ENCODE measurements at places on chromosomes 4 and X.

DNA sequence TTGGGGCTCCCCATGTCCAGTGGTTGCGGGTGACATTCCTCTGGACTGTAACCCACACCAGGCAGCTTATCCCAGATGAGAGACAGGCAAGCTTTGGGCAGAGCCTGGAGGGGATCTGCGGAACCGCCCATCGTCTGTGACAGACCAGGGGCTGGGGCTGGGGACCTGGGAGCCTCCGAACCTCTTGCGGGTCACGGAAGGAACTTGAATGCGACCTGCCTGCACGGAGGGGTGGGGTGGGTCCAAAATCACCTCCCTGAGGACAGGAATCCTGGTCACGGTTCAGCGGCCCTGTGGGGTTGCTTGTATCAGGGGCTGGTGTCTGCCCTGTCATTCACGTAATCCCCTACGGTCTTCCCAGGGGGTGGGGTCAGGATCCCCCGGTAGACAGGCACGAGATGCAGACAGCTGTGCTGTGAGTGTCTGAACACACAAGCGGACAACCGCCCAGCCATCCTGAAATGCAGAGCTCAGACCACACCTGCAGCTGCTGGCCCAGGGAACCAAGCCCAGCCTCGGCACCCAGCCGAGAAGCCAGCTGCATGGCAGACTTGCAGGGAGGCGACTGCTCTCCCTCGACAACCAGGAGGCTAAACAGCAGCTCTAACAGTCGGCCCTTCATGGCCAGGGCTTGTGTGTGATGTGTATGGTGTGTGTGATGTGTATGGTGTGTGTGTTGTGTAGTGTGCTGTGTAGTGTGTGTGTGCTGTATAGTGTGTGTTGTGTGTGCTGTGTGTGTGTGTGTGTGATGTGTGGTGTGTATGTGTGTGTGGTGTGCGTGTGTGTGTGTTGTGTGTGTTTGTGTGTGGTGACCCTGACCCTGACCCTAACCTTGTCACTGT lies 105.9 kb upstream of the ADRA2C start:
- DNase-seq: no peak

GRCh38 chr4:145186729-145187128 lies 6.3 kb upstream of the OTUD4 start:
- DNase-seq: no peak

DNA sequence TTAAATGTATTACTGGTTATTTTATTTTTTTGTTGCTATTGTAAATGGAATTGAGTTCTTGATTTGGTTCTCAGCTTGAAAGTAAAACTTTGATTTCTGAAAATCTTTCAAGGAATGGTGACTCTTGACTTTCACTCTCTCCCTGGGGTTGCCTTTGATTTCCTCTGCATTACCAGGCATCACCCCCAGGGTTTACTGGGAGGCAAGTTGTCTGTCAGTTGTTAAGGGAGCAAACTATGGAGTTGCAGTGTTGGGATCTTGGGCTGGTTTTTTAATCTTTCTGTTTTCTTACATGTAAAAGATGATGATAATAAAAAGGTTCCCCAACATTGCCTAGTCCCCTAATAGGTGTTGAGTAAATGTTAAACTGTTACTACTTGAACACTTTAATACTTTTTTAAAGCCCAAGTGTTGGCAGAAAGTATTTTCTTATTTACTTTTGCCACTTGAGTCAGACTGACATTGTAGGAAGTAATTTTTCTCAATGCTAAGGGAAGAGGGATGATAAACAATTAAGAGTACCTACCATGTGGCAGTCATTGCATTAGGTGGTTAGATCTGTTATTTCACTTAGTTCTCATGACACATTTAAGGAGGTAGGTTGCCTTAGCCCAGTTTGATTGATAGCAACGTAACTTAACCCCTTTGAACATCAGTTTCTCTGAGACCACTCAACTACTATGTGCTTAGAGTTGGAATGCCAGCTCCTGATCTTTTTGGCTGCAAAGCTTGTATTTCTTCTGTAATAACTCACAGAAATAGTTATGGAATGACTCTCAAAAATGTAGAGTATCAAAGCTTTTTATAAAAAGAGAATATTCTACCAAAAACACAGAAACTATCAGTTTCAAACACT lies 67.1 kb downstream of the DCLK2 start:
- peak; percentile 1 for DNase-seq

DNA sequence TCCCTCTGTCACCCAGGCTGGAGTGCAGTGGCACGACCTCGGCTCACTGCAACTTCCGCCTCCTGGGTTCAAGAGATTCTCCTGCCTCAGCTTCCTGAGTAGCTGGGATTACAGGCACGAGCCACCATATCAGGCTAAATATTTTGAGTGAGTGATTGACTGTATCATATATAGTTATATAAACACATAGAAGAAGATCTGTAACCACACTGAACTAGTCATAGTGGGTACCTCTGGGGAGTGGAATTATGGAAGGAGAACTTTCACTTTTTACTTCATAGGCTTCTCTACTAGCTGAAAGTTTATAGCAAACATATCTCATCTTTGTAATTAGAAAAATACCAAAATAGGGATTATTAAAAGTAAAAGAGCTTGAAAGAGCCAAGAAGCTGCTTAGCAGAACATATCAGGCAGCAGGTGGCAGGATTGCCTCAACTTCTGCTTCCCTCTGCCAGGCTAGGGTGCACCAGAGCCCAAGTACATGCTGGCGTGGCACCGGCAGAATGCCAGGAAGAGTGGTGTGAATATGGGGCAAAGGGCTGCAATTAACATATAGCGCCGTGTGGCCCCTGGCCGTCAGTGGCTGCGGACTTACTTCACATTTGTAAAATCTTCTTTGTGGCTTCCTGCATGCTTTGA lies 39.5 kb upstream of the CD40LG start:
- no peak for DNase-seq

- no peak for DNase-seq
Measured at GRCh38 chr4:102466298-102466697, 34.9 kb upstream of the NFKB1 start.

- DNase-seq: no peak
Measured at GRCh38 chrX:39705290-39705689, 392.5 kb downstream of the BCOR start.

GRCh38 chrX:140022482-140022881 lies 57.2 kb upstream of the CXorf66 start:
- no peak for DNase-seq

DNA sequence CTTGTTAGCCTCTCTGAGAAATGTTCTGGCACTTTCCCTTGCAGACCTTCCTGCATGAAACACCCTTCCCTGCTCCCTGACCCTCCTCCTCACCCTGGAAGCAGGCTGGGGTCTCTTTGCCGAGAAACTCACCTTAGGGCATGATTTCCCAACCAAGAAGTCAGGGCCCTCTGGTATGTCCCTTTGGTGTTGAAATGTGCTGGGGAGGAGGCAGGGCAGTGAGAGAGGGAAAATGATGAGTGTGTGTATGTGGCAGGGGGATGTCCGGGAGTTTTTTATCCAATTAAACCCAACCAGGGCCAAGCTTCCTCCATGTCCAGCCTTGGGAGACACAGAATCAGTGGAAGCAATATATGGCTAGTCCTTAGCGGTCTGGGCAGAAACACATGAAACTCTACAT lies 5.1 kb downstream of the ELF4 start:
- DNase-seq: no peak

- no peak for DNase-seq
Measured at GRCh38 chr4:2075987-2076907, 17.1 kb downstream of the NAT8L start.

DNA sequence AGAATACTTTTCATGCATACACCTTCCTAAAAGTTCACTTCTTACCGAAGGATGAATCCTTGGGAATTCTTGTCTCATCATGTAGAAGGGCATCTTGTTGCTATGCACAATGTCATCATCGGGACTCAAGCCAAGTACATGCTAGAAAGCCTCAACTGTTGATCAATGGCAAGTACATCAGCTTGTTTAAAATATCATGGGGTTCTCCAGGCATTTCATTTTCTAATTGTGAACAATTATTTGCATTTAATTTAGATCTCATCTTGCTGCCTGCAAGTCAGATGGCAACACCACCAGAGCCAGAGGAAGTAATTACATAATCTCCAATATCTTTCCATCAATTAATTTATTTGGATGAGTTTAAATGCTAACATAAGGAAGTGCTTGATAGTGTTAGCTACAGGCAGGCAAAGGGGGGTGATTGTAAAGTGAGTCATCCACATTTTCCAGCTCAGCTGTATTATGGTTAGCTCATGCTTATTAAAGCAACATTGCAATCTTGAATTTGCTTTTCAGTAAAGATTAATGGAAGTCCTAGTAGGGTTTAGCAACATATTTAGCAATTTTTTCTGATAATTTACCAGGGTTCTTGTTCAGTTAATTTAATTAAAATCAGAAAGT lies 356.5 kb downstream of the CBLL2 start:
- no peak for DNase-seq

DNA sequence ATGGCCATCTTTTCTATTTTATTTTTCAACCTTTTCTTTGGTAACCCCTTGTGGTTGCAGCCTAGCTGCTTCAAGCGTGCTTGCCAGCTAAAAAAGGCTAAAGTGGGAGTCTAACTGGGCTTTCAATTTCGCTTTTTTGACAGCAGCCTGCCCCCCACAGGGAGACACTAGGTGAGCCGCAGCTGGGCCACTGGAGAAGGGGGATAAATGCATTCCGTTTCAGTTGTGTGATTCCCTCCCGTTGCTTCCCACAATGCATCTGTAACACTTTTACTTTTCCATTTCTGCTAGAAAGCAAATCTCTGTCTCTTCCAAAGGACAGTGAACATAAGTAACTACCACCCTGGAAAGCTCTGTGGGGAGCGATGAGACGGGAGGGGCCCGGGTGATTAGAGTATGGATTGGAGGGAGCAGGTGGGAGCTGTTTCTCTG lies 86.3 kb upstream of the RAPGEF2 start:
- peak; percentile 61 for DNase-seq

- DNase-seq: no peak
Measured at GRCh38 chr4:119678761-119679160, 50.2 kb upstream of the PDE5A start.

DNA sequence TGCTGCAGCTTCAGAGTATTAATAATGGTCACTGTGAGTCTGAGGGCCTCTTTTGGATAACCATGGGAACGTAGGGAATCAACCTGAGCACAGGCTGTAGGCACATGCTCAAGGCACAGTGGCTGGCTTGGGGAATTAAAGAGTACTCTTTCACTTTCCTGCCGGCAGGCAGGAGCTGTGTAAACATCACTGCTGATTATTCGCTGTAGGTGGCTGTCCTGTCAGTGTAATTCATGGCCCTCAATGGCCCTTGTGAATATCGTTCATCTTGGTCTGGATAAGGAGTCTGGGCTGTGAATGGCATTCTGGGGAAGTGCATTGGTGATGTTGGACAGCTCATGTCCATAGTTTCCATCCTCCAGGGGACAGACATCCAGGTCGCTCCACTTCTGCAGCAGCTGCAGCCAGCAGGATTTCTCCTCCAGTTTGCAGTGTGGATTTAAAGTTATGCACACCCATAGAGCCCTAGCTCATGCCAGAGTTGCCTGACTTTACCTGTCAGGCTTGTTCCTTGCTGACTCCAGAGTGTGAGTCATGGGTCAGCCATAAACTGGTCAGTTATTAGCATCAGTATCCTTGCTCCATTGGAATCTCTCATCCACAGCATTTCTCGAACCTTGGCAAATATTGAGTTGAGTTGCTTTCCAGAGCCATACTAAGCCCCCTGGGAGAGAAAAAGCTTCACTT lies 43.0 kb downstream of the C4orf33 start:
- no peak for DNase-seq
